Neural progenitor cell (in vitro differentiated cells): ENCODE measurements at places on chromosomes 1 and 21.

DNA sequence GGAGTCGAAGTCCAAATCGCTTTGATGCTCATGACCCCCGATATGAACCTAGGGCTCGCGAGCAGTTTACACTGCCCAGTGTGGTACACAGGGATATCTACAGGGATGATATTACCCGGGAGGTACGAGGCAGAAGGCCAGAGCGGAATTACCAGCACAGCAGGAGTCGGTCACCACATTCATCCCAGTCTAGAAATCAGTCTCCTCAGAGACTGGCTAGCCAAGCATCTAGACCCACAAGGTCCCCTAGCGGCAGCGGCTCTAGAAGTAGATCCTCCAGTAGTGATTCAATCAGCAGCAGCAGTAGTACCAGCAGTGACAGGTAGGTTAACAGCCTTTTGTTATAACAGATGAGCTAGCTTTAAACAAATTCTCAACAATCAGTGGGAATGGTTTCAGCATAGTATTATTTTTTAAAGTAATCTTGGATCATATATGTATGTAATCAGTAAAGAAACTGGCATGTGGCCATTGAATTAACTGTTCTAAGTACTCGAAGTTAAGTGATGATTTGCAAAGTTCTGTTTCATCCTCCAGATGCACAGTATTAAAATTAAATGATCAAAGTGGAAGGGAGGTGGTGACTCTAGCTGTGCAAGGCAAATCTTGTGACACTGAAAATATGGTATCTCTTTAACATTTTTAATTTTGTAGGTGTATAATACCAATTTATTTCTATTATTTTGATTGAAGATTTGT lies 29.0 kb downstream of the SPEN start:
- peak; percentile 71 for DNase-seq

DNA sequence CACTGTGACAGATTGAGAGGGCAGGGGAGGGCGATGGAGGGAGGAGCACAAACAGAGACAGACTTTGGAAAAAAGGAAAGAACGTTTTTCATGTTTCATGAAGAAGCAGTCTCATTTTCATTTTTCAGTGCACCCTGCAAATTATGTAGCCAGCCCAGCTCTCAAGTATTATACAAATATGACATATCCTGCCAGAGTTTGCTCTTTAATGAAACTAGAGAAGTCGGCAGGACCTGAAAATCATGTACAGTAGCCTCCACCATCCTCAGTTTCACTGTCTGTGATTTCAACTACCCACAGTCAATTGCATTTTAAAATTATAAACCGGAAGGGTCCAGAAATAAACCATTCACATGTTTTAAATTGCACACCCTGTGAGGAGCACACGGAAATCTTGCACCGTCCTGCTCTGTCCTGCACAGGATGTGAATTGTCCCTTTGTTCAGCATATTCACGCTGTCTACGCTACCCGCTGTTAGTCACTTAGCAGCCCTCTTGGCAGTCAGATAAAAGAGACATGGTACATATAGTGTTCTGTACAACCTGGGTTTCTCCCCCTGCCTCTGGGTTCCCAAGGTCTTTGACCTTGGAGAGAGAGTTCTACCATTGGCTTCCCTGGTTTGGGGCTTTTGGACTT lies 13.6 kb upstream of the ADARB1 start:
- no peak for DNase-seq

DNA sequence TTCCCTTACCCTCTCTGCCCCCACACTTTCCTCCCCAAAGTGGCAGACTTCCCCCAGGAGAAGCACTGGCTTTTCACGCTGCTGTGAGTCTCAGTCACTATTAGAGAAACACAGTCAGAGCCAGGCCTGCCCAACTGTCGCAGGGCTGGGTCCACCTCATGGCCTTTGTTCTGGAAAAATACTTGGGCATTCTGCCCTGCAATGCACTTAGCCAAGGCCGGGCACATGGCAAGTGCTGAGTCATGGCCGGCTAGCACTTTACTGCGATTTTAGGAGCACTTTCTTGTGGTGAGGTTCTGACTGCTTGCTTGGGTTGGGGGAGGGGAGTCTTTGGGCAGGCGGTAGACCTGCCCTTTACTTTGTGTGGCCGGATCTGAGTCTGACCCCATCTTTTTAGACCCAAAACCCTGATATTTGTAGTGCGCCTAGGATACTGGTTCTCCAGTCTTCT lies 7.7 kb downstream of the EPHX1 start:
- no peak for DNase-seq

DNA sequence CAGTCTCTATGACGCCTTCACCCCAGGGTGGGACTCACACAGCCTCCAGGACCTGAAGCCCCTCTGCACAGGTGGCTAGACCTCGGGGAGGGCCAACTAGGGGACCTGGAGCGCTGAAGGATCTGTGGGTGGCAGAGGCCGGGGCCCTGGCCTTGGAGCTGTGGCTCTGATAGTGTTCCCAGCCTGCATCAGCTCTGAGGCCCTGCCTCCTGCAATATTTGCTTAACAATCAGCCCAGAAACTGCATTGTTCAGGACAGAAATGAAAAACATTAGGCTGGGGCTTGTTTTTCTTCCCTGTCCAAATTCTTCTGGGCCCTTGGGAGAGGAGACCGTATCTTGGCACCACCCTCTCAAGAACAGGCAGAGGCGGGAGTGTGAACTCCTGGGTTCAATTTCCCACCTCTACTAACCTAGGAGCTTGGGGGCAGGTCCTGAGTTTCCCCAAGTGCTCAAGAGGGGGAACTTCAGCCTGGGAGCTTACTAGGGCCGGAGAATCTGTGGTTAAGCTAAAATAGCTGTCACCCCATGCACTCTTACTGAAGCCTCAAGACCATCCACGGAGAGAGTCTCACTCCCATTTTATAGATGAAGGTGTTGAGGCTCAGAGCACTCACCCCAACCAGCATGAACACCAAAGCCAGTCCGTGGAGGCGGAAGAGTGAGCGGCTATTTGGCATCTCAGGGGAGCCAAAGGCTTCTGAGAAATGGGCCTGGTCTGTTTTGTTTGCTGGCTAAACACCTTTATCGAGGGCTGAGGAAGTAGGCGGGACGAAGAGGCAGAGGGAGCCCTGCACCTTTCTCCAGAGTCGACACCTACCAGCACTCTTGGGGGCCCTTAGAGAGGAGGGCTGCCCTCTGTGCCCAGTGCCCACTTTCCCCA lies 18.8 kb upstream of the CASZ1 start:
- no peak for DNase-seq

GRCh38 chr1:7628273-7628672 lies 142.8 kb upstream of the VAMP3 start:
- DNase-seq = no peak

DNA sequence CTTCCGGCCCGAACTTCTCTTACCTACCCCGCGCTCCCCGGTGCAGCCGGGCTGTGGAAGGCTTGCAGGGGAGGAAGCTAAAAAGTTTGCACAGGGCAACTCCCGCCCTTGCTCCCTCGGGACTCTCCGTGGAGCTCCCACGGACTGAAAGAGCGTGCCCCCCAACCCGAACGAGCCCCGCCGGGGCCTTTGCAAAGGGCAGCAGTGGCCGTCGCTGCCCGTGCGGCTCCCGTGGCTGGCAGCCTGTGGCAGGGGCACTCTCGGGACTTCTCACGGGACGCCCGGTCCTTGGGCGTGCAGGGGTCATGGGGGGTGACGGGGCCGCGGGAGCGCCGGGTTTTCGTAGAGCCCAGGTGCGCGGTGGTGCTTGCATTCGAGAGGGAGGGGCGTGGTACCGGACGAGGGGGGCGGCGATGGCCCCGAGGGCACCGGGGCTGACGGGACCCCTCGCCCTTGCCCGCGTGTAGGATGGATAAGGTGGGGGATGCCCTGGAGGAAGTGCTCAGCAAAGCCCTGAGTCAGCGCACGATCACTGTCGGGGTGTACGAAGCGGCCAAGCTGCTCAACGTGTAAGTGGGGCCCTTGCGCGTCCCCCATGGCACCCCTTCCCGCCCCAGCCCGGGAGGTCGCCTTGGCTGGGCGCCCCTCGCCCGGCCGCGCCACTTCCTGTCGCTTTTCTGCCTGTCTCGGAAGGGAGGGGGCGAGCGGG lies 711 bp downstream of the GADD45A start:
- DNase-seq = peak; percentile 56
